ENCODE measurements at places on chromosomes 2 and 18. TPM values are rescaled to one million over a fixed set of nuclear protein-coding genes. Genes with fewer than 3 reads are reported as not detected.

DNA sequence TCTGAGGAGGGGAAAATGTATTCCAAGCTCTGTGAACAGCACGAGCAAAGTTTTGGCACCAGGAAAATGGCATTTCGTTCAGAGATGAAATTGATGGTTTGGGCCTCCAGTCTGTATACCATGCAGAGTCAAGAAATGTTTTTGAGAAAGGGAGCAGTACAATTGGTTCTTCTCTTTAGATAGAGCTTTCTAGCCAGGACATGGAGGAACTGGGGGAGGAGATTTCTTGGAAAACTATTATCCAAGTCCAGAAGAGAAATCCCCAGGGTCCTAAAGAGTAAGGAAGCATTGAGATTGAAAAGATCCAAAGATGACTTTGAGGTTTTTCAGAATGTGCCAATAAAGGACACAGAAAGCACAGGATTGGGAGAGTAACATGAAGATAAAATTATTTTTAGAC is 432.4 kb downstream of the TNS1 start:
- DNase-seq, result no peak

- no peak for DNase-seq
Observed at GRCh38 chr2:85053802-85054201, 79.4 kb upstream of the TCF7L1 start.

DNA sequence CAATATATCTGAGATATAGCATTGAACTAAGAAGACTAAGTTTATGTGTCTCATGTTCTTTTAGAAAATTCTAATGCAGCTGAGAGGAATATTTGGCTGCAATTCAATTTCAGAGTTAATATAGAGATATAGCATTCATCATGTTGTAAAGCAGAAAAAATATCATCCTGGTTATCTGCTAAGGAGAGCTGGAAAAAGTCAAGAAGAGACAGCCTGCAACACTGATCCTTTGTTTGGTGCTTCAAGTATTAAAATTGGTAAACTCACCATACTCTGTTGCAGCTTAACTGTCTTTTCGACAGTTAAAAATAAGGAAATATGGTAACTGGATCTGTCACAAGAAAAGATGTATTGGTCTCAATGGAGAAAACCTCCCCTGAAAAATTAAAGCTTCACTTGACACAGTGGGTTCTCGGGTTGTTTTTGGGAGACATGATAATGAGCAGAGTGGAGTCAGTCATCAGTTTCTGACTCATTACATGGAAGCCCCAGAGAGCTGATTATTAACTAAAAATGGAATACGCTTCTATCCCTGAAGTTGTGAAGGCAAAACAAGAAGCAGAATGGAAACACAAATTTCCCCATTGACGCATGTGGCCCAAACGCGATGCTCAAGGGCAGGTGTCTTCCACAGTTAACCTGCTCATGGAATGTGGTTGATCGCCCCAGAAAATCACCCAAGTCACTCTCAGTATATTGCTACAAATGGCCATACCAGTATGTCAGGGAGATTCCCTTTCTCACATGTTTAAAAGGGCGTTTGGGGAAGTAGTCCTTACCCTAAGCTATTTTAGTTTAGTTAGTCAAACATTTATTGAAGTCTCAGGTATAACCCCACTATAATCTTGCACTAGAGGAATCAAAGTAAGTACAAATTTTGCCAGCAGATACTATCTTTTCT is 8.2 kb downstream of the BCL2 start:
- DNase-seq, result no peak

Gene RAB1A
- 118 TPM for polyA plus RNA-seq

Gene GALNT5
- polyA plus RNA-seq, result 1.9 TPM
